Breast epithelium (tissue), 4 donors: ENCODE measurements at places on chromosomes 4 and X. TPM values are rescaled to one million over a fixed set of nuclear protein-coding genes. Genes with fewer than 3 reads are reported as not detected.

The RTL3 gene
- not detected for total RNA-seq

The MAOA gene
- total RNA-seq = 558 TPM

The PITX2 gene
- 0.33 TPM for total RNA-seq

- no peaks in the 10 kb centered on the region for H3K27me3 ChIP-seq
- no peaks in the 10 kb centered on the region for H3K4me1 ChIP-seq
- H3K27ac ChIP-seq = no peak overlapping the region
- DNase-seq = no peak
- H3K36me3 ChIP-seq = no peaks in the 10 kb centered on the region
Observed at GRCh38 chrX:110614596-110614995, 181.0 kb downstream of the CHRDL1 start.

DNA sequence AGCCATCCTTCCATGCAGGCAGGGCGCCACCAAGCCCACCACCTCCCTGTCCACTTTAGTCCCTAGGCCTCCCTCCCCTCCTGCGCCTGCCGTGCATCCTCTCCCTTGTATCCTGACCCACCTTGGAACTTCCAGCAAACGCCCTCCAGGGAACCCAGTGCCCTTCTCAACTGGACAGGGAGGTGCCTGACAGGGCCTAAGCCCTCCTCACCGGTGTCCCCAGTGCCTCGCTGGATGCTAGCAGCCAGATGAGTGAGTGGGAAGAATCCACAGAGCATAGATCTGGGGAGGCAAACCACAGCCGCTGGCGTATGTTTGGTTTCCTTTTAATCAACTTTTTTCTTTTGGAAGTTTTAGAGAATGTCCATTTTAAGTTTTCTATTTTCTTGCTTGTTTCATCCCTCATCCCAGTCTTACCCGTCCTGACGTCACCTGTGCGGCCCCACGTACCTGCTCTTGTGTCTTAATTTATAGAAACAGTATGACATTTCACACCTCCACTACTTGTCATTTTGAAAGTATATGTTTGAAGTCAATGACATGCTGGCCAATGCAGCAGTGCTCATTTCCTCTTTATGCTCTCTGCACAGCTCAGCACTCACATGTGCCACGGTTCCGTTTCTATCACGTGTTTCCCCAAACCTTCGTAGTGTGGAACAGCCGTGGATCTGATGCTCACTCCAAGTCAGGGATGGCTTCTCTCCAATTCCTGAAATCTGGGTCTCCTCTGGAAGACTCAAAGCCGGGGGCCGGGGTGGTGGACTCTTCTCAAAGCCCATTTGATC is 3.4 kb upstream of the HMX1 start:
- no peak for DNase-seq
- H3K27me3 ChIP-seq = peaks cover 96% of the 10 kb centered on the region
- H3K27ac ChIP-seq = no peak overlapping the region
- H3K4me1 ChIP-seq = no peaks in the 10 kb centered on the region
- H3K36me3 ChIP-seq = no peaks in the 10 kb centered on the region
- no peak overlapping the region for H3K4me3 ChIP-seq
